Omental fat pad (tissue), 4 donors: ENCODE measurements at places on chromosomes 16 and 17.
A peak's percentile ranks its signal among the peaks of the same experiment; 100 is the strongest.

- DNase-seq, result no peak
Measured at GRCh38 chr17:46915596-46915995, 7.4 kb upstream of the GOSR2 start.

DNA sequence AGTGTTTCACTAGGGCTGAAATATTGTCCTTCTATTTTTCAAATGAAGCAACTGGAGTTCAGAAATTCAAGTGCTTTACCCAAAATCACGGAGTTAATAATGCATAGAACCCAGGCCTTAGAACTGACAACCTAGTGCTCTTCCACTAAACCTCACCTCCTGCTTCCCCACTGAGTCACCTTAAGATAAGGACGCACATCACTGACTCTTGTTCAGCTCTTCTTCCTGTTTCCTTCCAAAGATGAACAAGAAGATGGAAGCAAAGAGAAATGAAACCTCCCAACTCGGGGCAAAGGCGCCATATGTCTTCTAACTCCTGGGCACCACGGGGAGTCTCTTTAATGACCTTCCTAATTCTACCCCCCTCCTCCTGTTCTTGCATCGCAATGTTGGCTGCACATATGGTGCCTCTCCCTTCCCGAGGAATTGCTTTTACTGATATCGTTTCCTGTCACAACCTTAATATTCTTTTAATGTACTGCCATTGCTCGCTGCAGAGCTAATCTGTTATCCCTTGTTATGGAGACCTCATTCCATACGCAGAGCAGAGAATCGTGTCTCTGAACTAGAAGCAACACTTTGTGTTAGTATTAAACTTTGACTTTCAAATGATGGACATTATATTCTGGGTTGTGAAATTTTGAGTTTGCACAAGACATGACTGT is 591.4 kb downstream of the TMEM114 start:
- no peak for DNase-seq

- no peak for DNase-seq
Measured at GRCh38 chr16:51553910-51554309, 402.8 kb upstream of the SALL1 start.

GRCh38 chr17:76131692-76132573 is 9.1 kb downstream of the FOXJ1 start:
- no peak for DNase-seq

DNA sequence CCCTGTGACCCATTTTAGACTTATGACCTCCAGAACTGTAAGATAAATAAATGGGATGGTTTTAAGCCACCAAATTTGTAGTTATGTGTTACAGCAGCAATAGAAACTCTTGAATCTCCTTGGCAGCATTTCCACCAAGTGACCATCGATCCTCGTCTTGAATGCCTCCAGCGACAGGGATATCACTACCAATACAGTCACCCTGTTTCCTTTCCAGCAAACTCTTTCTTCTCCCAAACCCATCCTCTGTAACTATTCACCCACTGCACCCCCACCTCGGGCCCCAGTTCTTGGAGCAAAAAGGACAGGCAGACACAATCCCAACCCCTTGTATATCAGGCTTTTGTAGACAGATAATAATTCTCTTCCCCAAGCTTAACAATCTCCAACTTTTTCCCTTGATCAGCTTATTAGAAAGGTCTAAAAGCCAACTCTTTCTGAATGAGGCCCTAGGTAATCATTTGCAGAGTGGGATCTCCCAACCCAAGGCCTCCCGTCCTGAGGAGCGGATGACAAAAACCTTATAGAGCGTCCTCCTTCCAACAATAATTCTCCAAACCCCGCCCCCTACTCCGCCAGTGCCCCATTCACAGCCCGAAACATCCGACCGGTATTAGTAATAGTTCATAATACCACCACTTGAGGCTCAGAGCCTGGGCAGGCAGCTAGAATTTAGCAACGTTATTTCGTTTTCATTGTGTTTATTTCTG is 14.7 kb upstream of the PLLP start:
- DNase-seq, result peak; percentile 38

DNA sequence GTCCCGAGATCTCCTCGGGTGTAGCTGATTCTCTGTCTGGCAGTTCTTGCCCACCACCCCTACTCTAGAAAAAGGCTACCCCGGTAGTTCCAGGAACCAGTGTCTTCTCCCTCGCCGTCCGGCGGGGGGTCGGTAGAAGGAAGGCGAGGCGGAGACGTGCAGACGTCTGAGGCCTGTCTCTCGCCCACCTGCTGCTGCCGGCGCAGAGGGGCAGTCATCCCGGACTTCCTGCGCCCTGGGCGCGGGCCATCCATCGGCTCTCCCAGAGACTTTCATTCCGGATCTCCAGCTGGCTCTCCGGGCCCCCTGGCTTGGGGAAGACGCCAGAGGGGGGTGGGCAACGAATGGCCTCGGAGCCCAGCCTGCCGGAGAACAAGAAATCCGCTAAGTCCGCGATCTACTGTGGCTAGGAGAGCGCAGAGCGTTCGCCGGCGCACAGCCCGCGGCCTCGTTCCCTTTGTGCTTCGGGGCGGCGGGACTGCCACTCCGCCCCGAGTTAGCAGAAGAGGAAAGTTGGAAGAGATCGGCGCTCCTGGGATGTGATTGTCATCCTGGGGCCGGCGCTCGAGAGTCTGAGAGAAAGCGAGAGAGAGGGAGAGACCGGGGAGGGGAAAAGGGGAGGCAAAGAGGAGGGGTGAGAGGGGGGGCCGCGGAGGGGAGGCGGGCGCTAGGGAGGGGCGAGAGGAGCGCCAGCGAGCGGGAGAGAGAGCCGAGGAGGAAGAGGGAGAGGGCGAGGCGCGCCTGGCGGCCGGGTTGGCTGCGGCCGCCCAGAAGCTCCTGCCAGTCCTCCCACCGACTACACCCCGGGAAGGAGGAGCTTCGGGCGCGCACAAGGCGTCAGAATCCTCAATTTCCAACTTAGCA is at the start of gene IRX5:
IRX5 (plus strand) TSS at position 861 of the 864 bp plus-strand sequence. CDS start 334 bp downstream, outside the sequence.
- no peak for DNase-seq

GRCh38 chr16:87929986-87930385 is 6.3 kb downstream of the CA5A start:
- no peak for DNase-seq

GRCh38 chr16:4607841-4608703 is 6.6 kb downstream of the UBALD1 start:
- DNase-seq, result no peak

- DNase-seq, result no peak
Measured at GRCh38 chr17:45258981-45259380, 2.9 kb downstream of the SPATA32 start.
